ENCODE measurements at places on chromosomes 6 and 20.

GRCh38 chr6:26311012-26311384 is 54.0 kb upstream of the BTN3A2 start:
- DNase-seq, result no peak

DNA sequence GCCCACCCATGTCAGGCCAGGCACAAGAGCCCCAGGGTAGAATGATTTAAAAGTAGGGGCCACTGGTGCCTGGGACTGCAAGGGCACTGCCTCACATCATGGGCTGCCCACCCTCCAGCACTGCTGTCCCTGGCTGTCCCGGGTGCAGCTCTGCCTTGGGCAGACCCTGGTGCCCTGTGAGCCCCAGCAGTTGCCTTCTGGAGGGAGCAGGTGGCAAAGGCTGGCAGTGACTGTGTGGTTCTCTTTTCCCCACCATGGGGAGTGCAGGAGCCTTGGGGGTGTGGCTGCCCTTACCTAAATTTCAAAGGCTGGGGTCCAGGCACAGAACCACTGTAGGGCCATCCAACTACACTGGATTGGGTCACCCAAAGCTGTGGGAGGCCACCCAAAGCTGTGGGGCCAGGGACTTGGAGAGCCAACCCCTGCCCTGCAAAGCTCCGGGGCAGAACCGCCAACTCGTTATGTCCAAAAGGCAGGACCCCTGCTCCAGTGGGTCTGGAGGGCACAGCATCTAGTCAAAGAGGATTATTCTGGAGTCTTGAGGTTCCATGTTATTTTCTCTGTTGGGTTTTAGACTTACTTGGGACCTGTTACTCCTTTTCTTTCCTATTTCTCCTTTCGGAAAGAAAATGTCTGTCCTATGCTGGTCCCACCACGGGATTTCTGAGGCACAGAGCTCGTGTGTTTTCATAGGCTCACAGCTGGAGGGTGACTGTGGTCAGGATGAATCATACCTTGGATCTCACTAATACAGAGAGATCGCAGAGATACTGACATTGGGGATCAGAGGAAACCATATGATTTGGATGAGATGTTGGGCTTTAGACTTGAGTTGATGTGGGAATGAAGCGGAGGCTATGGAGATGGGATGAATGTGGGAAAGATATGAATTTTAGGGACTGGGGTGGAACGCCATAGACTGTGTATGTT is 65.3 kb downstream of the RAMACL start:
- DNase-seq, result no peak

DNA sequence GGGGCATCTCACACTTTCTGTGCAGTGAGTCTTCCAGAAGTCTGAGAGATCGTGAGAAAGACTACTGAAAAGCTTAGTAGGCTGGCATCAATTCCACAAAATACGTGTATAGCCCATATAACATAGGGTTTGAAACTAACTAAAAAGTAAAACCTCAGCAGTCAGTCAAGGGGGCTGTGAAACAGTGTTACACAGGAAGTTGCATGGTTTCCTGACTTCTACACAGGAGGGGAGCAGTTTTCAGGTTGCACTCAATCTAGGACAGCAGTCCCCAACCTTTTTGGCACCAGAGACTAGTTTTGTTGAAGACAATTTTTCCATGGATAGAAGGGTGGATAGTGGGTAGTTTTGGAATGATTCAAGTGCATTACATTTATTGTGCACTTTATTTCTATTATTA is 4.7 kb upstream of the LY86 start:
- no peak for DNase-seq

DNA sequence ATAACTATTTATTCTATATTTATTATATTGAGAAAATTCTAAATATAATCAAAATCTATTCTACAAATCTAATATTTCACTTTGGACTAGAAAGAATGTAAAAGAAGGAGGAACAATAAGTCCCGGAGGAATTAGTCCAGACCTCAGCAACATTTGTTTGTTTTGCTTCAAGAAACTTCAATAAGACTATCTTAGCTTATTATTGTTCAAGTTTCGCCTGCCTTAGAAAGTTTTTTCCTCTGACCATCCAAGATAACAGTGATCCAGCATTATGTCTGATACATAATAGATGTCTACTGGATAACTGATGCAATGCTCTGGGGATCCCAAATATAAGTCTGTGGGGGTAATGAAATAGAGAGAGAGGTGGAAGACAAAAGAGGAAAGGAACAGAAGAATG is 28.7 kb upstream of the NT5E start:
- DNase-seq, result no peak

GRCh38 chr6:12163149-12163548 is 127.0 kb upstream of the EDN1 start:
- no peak for DNase-seq

DNA sequence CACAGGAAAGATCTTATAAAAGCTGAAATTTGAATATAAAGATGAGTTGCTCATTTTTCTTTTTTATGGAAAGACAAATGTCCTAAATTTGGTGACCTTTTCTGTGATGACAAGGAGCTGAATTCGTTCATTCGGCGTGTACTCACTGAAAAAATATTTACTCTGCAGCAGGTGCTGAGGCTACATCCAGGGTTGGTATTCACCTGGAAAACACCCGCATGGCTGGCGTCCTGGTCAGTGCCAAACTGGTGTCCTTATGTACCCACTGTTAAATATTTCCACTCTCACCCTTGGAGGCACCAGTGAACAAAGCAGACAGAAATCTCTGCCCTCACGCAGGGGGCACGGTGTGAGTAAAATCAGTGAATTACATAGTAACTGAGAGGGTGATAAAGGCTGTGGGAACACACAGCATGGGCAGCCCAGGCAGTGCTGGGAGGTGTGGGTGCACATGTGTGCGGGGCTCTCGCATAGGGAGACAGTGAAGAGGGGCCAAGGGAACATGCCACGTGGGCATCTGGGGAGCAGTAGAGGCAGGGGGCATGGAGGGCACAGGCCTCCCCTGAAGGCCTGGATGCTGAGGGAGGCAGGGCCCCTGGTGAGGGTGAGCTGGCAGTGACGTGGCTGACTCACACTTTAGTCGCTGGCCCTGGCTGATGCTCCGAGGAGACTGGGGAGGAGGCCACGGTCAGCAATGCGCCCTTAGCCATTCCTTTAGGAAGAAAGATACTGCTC is 89.7 kb downstream of the INSM1 start:
- DNase-seq, result no peak

DNA sequence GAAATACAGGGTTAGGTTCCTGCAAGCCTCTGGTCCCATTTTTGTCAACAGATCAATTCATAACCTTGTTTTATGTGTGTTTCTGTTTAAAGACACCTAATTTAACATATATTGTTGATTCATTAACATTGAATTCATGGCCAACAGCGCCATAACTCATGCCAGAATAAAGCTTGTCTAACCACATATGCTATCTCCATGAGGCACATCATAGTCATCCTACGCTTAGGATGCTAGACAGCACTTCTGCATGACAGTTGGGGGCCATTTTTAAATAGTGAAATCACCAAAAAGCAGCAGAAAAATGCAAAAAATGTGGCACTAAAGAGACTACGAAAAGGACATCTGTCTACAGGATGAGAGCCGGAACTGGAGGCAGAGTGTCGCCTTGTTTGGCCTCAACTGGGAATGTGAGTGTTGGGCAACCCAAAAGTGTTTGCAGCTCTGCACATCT is 37.9 kb downstream of the TRAM2 start:
- no peak for DNase-seq

- DNase-seq, result no peak
These were observed 1.4 kb upstream of the ZBP1 start for GRCh38 chr20:57621421-57622200.

GRCh38 chr6:26222571-26222970 is 135.3 kb downstream of the HFE start:
- DNase-seq, result no peak

- DNase-seq, result no peak
These were observed 236.7 kb downstream of the FARS2 start for GRCh38 chr6:5497896-5498578.

- no peak for DNase-seq
These were observed 42.2 kb downstream of the C6orf132 start for GRCh38 chr6:42100029-42100901.

- DNase-seq, result no peak
These were observed 112.7 kb downstream of the GJA1 start for GRCh38 chr6:121548131-121548530.

DNA sequence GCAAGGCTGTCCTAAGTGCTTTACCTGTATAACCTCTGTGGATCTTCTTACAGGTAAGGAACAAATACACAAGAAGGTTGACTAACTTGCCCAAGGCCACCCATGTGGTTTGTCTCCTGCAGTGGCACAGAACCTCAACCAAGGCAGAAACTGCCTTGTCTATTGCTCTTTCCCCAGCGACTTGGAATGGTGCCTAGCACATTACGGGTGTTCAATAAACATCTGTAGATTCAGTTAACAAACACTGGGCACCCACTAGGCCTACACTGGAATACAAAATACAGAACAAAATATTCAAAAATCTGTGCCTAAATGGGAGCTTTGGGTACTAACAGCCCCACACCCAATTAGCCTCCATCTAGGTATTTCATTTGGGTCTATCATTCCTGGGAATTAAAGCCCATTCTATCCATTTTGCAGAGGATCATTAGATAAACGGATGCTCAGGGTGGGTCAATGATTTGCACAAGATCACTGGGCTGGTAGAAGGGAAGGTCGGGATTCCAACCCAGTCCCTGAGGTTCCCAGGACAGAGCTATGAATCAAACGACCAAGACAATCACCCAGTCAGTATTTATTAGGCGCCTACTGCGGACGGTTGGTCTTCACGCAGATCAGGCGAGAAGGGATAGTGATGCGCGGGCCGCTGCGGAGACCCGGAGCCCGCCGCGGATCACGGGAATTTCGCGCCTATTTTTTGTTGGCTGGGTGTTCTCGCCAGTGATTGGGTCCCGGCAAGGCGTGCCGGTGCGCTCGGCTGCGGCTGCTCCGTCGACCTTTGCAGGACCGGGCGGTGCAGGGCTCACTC is at the start of gene STK35:
TSS of gene STK35 (plus strand) at position 771 of the 808 bp plus-strand sequence. CDS start 55 bp downstream, outside the sequence.
- DNase-seq, result no peak

DNA sequence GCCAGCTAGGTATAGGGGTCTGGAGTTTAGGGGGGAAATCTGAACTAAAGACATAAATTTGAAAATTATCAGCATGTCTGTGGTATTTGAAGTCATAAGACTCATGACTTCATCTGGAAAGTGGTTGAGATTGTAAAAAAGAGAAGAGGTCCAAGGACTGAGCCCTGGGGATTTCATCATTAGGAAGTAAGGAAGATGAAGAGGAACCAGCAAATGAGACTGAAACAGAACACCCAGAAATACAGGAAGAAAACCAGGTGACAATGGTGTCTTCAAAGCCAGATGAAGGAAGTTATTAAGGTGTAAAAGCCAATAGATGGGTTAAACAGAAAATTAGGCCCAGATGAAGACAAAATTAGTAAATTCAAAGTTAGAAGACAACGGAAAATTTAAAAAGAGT is 49.1 kb upstream of the UBR2 start:
- no peak for DNase-seq

GRCh38 chr20:20568604-20569205 is 143.7 kb downstream of the RALGAPA2 start:
- DNase-seq, result no peak

DNA sequence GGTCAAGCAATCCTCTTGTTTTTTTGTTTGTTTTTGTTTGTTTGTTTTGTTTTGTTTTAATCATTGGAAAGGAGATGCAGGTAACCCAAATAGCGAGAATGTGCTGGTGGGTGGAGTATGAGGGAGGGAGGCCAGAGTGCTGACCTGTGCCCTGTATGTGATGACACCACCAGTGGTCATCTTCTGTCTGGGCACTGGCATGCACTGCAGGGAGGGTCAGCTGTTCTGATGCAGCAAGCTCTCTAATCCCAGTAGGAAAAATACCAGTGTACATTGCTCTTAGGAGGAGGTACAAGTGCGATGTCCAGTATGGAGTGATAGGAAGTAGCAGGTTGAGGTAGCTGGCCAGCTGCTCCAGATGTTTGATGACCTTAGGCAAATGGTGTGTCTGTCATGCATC is 2.9 kb upstream of the CST1 start:
- no peak for DNase-seq

DNA sequence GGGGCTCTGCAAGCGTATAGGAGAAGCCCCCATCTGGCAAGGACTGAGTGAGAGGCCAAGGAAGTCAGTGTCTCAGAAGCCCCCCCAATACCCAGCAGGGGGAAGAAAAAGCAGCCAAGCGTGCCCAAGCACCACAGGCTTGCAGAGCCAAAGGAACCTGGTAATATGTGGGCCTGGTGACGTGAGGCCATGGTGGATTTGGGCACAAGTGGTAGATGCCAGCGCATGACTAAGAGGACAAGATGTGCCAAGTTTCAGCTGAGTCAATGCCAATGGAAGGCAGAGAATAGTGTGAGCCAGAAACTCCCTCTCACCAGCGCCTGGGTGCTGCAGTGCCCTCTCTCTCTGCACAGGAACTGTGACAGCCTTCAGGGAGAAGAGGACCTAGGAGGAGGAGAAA is 110.0 kb downstream of the QRSL1 start:
- no peak for DNase-seq

GRCh38 chr20:57879779-57880570 is 170.2 kb upstream of the PMEPA1 start:
- no peak for DNase-seq

DNA sequence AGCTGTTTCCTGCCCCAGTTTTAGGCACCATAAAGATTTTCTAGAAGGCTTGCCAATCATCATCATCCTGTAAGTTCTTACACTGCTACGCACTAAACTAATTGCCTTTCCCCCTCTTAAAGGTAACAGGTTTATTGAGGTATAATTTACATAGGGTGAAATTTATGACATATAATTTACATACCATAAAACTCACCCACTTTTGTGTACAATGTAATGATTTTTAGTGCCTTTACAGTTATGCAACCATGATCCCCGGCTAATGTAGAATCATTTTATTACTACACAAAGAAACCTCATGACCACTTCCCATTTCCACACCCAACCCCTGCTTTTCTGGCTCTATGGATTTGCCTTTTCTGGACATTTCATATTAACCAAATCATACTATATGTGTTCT is 21.1 kb downstream of the GCNT2 start:
- DNase-seq, result no peak

GRCh38 chr20:41249411-41250281 is 67.9 kb downstream of the ZHX3 start:
- DNase-seq, result no peak

- DNase-seq, result no peak
These were observed 131.1 kb downstream of the ATXN1 start for GRCh38 chr6:16630026-16630643.

- DNase-seq, result no peak
These were observed 9.4 kb upstream of the STXBP5 start for GRCh38 chr6:147194652-147195411.

GRCh38 chr6:73784726-73785505 is 88.9 kb downstream of the CD109 start:
- DNase-seq, result no peak

Data from activated naive CD4-positive, alpha-beta T cell (primary cell).